NCI-H1417 treated with DMSO at 0.1 percent for 48 hours (cell line): ENCODE measurements at places on chromosomes 13 and 19.

GRCh38 chr19:28264556-28264955 lies 948.4 kb downstream of the UQCRFS1 start:
- DNase-seq, result no peak

GRCh38 chr13:71751073-71751472 lies 115.9 kb downstream of the DACH1 start:
- peak; percentile 78 for DNase-seq

- no peak for DNase-seq
Observed at GRCh38 chr13:49643035-49643646, 14.8 kb downstream of the ARL11 start.

GRCh38 chr19:12935071-12935470 lies 1.6 kb upstream of the FARSA start:
- no peak for DNase-seq

GRCh38 chr19:46617601-46618000 lies 7.3 kb downstream of the PTGIR start:
- no peak for DNase-seq

DNA sequence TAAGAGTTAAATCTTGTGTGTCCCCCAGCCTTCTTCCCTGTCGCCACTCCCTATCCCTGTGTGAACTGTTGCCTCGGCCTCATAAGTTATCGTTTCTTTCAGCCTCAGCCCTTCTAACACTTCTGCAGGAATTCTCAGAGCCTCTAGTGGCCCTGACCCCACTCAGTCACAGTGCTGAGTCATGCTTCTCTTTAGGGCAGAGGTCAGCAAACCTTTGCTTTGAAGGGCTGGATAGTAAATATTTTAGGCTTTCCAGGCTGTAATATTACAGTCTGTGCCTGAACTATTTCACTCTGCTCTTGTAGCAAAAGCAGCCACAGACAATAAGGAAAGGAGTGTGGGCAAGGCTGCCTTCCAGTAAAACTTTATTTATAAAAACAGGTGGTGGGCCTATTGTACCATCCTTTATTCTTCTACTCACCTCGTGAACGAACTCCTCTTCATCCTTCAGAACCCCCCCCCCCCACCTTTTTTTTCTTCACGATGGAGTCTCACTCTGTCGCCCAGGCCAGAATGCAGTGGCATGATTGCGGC lies 22.1 kb downstream of the MYO9B start:
- DNase-seq, result no peak
